ENCODE measurements at places on chromosomes 3 and 15. TPM values are rescaled to one million over a fixed set of nuclear protein-coding genes. Genes with fewer than 3 reads are reported as not detected.

- no peaks in the 10 kb centered on the region for H3K36me3 ChIP-seq
- H3K27me3 ChIP-seq, result no peaks in the 10 kb centered on the region
- no peak for DNase-seq
- peaks cover 88% of the 10 kb centered on the region for H3K4me1 ChIP-seq
Measured at GRCh38 chr3:50588759-50589433, 19.6 kb downstream of the HEMK1 start.

DNA sequence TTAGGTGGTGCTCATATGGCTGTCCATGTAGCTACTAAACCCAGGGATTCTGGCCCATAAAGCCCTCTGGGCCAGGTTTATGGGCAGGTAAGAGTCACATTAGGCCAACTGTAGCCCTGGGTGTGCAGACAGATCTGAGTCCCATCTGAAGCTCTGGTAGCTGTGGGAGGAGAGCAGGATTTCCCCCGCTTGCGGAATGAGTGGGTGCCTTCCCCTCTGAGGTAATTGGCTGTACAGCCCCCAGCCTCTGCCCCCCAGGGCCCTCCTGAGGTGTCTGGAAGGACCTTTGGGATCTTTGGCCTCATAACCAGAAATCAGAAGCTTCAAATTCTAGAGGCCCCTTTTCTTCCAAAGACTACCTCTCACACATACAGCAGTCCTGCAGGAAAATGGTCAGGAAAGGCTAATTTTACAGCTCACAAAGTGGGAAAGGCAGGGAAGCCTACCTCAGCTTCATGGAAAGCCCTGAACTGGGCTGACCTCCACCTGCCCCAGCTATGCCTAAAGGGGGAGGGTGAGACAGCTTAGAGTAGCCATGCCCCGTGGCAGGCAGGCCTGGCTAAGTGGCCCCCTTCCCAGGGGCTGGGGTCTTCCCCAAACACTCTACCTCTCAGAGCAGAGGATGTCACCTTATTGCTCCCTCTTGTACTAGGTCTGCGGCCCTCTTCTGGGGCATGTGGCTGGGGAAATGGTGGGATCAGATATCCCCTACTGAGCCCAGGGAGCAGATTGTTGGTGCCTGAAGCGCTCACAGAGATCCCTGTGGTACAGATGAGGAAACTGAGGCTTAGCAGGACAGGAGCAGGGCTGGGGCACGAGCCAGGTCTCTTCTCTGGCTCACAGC is 16.8 kb downstream of the HEMK1 start:
- no peak overlapping the region for H3K4me3 ChIP-seq
- H3K36me3 ChIP-seq, result no peaks in the 10 kb centered on the region
- DNase-seq, result no peak
- peaks cover 94% of the 10 kb centered on the region for H3K4me1 ChIP-seq
- no peaks in the 10 kb centered on the region for H3K27me3 ChIP-seq

DNA sequence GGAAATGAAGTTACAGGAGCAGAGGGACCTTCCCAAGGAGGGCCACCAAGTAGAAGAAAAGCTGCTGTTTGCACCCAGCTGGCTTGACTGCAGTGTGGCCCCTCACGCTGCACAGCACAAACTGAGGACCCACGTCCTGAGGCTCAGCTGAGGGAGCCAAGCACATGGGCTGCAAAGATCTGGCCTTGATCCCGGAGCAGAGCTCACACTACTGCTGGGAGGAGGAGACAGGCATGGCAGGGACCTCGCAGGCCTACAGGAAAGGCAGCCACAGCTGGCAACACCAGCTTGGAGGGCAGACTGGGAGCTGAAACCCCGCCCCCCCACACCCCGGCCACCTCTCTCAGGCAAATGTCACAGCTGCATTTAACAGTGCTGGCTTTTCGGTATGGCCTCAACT is 39.7 kb downstream of the KLHL25 start:
- H3K27ac ChIP-seq, result no peak overlapping the region
- no peak for DNase-seq
- peaks cover 3% of the 10 kb centered on the region for H3K36me3 ChIP-seq
- H3K27me3 ChIP-seq, result no peaks in the 10 kb centered on the region
- no peak overlapping the region for H3K4me3 ChIP-seq

- H3K36me3 ChIP-seq, result no peaks in the 10 kb centered on the region
- DNase-seq, result peak; percentile 74
Measured at GRCh38 chr3:177358091-177358976, 161.1 kb upstream of the TBL1XR1 start.

GRCh38 chr3:38994251-38994650 is 57.5 kb downstream of the SCN11A start:
- no peaks in the 10 kb centered on the region for H3K27me3 ChIP-seq
- H3K36me3 ChIP-seq, result no peaks in the 10 kb centered on the region
- H3K27ac ChIP-seq, result no peak overlapping the region
- H3K4me3 ChIP-seq, result no peak overlapping the region
- no peak for DNase-seq

DNA sequence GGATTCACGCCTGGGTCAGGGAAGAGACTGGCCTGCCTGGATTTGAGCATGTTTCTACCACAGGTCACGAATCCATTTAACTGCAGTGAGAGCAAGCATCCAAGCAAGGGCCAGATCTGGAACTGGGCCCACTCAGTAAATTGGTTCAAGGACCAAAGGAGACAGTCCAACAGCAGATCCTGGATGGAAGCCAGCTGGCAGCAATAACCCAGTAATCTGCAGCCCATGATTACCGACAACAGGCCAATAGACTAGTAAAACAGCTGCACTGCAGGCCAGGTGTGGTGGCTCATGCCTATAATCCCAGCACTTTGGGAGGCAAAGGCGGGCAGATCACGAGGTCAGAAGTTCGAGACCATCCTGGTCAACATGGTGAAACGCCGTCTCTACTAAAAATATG is 11.8 kb downstream of the SAMD7 start:
- H3K4me1 ChIP-seq, result peaks cover 9% of the 10 kb centered on the region
- H3K27ac ChIP-seq, result no peak overlapping the region
- no peaks in the 10 kb centered on the region for H3K36me3 ChIP-seq
- H3K4me3 ChIP-seq, result no peak overlapping the region
- DNase-seq, result peak; percentile 78
- H3K27me3 ChIP-seq, result no peaks in the 10 kb centered on the region

DNA sequence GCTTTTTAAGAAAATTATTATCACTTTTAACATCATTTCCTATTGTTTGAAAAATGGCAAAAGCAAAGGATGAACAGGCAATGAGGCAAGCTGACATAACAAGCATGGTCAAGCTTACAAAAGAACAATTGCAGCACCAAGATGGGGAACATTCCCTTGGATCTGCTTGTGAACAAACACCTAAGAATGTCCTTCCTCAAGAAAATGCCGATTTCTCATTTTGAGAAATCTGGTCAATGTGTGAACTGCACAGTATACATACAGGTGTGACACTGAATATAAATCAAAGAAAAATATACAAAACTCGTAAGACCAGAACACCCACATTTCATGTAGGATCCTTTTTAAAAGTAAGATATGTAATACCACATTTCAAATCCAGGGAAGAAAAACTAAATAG is 58.9 kb downstream of the LRRFIP2 start:
- peaks cover 5% of the 10 kb centered on the region for H3K4me1 ChIP-seq
- DNase-seq, result no peak
- no peak overlapping the region for H3K27ac ChIP-seq
- no peaks in the 10 kb centered on the region for H3K27me3 ChIP-seq
- no peak overlapping the region for H3K4me3 ChIP-seq

DNA sequence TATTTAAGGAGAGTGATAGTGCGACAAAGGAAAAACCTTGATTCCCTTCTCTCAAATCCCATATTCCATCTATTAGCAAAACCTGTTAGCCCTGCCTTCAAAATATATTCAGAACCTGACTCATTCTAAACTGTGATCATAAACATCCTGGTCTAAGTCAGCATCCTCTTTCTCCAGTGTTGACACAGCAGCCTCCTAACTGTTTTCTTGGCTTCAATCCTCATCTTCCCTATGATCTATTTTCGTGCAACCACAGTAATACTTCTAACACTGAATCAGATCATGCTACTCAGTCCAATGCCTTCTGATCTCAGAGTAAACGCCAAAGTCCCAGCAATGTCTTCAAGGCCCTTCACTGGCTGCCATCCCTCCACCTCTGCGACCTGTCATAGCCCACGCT is 785.1 kb downstream of the EDEM1 start:
- no peaks in the 10 kb centered on the region for H3K36me3 ChIP-seq
- no peak for DNase-seq
- no peak overlapping the region for H3K27ac ChIP-seq
- no peaks in the 10 kb centered on the region for H3K27me3 ChIP-seq
- H3K4me3 ChIP-seq, result no peak overlapping the region

- H3K27ac ChIP-seq, result no peak overlapping the region
- H3K4me3 ChIP-seq, result no peak overlapping the region
- DNase-seq, result no peak
- H3K4me1 ChIP-seq, result peaks cover 2% of the 10 kb centered on the region
- H3K27me3 ChIP-seq, result no peaks in the 10 kb centered on the region
Measured at GRCh38 chr3:177334803-177335202, 137.5 kb upstream of the TBL1XR1 start.

DNA sequence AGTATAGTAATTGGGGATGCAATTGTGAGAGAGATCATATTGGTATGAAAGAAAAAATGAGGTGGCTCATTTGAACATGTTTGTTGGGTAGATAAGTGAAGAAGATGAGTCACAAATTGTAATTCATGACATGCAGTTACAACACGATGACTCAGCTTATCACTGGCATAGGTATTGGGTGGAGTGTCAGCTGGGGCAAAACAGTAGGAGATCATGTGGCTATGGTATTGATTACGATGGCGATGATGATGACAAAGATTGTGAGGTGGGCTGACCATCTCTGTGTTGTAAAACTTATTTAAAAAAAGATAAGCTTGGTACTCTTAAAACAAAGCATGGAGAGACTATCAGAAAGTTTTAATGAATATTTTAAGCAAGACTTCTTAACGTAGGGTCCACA is 11.6 kb upstream of the DPH6 start:
- H3K27me3 ChIP-seq, result no peaks in the 10 kb centered on the region
- no peak overlapping the region for H3K4me3 ChIP-seq
- DNase-seq, result no peak
- no peak overlapping the region for H3K27ac ChIP-seq
- H3K4me1 ChIP-seq, result no peaks in the 10 kb centered on the region

DNA sequence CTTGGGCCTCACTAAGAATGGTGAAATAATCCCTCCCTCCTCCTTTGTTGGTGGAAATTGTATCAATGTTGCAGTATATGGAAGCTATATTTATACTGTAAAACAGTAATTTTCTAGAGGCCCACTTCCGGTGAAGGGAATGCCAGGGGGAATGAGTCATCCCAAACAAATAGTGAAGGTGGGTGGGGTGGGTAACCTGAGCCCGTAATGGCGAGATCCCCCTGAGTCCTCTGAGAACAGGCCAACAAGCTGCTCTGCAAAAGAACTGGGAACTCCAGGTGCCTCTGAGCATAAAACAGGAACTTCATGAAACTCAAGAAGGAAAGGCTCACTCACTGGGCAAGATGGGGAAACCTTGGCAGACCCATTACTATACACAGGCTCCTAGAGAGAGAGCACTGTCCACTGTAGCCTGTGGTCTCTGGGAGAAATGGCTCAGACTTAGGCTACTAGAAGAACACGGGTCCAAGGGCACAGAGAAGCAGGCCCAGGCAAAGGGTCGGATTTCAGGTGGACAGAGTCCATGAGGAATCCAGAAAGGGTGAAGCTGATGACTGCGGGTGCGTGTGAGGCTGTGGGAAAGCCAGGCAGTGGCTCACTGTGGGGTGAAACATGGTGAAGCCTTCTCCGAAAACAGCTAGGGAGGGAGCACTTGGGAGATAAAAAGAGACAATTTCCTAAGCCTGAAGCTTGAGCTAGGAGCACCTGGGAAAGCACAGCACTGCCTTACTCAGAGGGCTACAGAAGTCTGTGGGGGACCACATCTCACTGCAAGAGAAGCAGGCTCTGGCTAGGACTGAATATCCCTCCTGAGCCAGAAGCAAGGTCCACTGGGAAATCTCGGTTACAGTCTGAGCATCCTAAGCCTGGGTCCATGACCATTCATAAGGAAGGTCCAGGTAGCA is 19.8 kb downstream of the LARP6 start:
- no peaks in the 10 kb centered on the region for H3K36me3 ChIP-seq
- H3K4me3 ChIP-seq, result no peak overlapping the region
- no peak overlapping the region for H3K27ac ChIP-seq
- H3K27me3 ChIP-seq, result no peaks in the 10 kb centered on the region

- no peaks in the 10 kb centered on the region for H3K4me1 ChIP-seq
- H3K27ac ChIP-seq, result no peak overlapping the region
- H3K36me3 ChIP-seq, result no peaks in the 10 kb centered on the region
- no peaks in the 10 kb centered on the region for H3K27me3 ChIP-seq
Measured at GRCh38 chr3:133256787-133257483, 142.9 kb upstream of the BFSP2 start.

GRCh38 chr3:139304383-139304782 is 39.4 kb upstream of the MRPS22 start:
- no peaks in the 10 kb centered on the region for H3K4me1 ChIP-seq
- DNase-seq, result no peak
- H3K4me3 ChIP-seq, result no peak overlapping the region
- H3K27ac ChIP-seq, result no peak overlapping the region
- no peaks in the 10 kb centered on the region for H3K27me3 ChIP-seq

DNA sequence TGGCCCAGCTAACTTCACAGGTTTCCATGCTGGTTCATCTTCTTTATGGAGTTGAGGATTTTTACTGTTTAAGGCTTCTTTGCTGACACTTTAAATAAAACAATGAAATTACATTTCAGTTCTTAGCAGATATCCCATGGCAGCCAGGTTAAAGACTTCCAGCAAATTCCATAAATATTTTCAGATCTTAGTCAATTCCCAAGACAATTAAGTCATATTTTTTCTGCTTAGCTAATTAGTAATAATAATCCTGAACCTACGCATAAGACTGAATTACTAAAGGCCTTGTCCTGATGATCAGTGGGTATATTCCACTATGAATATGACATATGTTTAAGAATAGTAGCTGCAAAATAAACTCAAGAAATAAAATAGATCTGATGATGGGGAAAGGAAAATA is 83.3 kb downstream of the NR2E3 start:
- H3K4me3 ChIP-seq, result no peak overlapping the region
- H3K4me1 ChIP-seq, result no peaks in the 10 kb centered on the region
- peaks cover 6% of the 10 kb centered on the region for H3K36me3 ChIP-seq
- no peaks in the 10 kb centered on the region for H3K27me3 ChIP-seq

GRCh38 chr15:68615811-68616210 is 37.0 kb downstream of the CORO2B start:
- H3K27ac ChIP-seq, result no peak overlapping the region
- H3K4me1 ChIP-seq, result peaks cover 7% of the 10 kb centered on the region
- no peak for DNase-seq
- no peaks in the 10 kb centered on the region for H3K36me3 ChIP-seq
- H3K4me3 ChIP-seq, result no peak overlapping the region

Gene CCR8
- not detected for polyA plus RNA-seq

Gene GASK1A
- polyA plus RNA-seq, result 5.1 TPM

Gene AQP9
- 111 TPM for polyA plus RNA-seq

Gene GOLGA6L7
- not detected for polyA plus RNA-seq

Gene ZNF80
- polyA plus RNA-seq, result not detected

Measured in liver (tissue), 10 donors.